ENCODE measurements at places on chromosomes 13 and 19. TPM values are rescaled to one million over a fixed set of nuclear protein-coding genes. Genes with fewer than 3 reads are reported as not detected.
A peak's percentile ranks its signal among the peaks of the same experiment; 100 is the strongest.

GRCh38 chr19:44603201-44603945 lies 10.0 kb upstream of the IGSF23 start:
- DNase-seq: no peak

- DNase-seq: no peak
Measured at GRCh38 chr13:44715287-44716230, 139.4 kb upstream of the TSC22D1 start.

DNA sequence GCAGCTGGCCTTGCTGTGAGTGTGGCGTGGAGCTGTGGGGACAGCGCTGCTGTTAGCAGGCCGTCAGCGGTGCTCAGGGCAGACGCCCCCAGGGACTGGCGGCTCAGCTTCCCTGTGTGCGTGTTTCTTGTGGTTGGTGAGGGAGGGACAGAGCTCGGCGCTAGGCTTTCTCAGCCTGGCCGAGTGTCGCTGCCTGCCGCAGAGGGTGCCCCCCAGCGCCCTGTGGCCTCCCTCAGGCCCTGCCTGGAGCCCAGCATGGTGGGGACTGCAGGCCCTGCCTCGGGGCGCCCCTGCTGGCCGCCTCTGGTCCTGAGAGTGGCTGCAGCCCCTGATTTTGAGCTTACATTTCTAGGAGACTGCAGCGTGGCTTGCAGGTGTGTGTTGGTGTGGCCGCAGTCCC lies 35.5 kb downstream of the DOT1L start:
- DNase-seq: no peak

AZU1 gene
- 4.3 TPM for polyA plus RNA-seq

DNA sequence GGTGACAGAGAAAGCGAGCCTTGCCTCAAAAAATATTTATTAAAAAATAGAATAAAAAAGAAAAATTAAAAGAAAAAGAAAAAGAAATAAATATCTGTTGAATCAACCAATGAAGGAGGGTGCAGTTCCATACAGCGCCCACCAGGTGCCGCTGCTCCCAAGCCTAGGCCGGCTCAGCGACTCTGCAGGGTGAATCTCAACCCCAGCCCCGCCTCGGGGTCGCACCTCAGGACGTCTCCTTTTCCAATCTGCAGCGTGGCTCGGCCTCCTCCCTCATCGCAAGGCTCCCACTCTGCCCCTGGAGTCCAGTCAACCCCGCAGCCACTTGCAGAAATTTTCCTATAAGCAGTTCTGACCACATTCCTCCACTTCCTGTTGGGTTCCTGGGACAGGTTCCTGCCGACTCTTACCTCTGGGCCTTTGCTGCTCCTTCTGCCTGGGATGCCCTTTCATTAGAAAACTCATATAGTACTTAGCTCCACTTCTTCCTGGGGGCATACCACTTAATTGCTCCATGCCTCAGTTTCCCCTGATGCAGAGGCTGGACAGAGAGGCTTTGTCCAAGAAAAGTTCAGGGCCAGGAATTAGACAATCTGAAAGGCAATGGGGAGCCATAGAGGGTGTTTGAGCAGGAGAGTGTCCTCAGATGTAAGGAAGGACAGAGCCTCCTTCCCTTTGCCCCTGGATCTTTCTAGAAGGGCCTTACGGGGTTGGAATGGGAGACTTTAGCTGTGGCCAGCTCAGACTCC lies 24.3 kb downstream of the NFILZ start:
- DNase-seq: peak; percentile 47

- DNase-seq: no peak
Measured at GRCh38 chr19:55115446-55116065, 1.9 kb downstream of the PPP1R12C start.

PLVAP gene
- polyA plus RNA-seq: 1.3 TPM

GRCh38 chr19:55304980-55305379 lies 20.2 kb downstream of the TMEM150B start:
- no peak for DNase-seq

MBD3L5 gene
- not detected for polyA plus RNA-seq

- no peak for DNase-seq
Measured at GRCh38 chr13:19089315-19089714, 92.3 kb downstream of the TUBA3C start.

- no peak for DNase-seq
Measured at GRCh38 chr13:20702915-20703779, at the start of gene IL17D. TSS of gene IL17D (plus strand) at chr13:20703699. CDS start at chr13:20704002, 303 bp downstream.

GRCh38 chr13:68715651-68716050 lies 1392.0 kb upstream of the ATXN8OS start:
- no peak for DNase-seq
